Activated T-helper 9 cell treated with anti-CD3 and anti-CD28 coated beads, Interleukin-2, amount 50 U/mL, for 16 hours (primary cell): ENCODE measurements at places on chromosomes 6 and 20.

DNA sequence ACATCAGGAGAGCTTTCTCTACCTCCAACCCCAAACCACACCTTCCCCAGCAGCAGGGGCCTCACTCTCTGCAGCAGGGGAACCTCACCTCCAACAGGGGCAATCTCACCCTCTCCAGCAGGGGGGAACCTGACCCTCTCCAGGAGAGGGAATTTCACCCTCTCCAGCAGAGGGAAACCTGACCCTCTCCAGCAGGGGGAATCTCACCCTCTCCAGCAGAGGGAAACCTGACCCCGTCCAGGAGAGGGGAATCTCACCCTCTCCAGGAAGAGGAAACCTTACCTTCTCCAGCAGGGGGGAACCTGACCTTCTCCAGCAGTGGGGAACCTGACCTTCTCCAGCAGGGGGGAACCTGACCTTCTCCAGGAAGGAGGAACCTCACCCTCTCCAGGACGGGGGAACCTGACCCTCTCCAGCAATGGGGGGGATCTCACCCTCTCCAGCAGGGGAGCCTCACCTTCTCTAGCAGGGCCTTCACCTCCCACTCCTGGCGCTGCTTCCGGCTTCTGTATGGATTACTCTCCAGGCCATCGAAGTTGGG is 3.1 kb downstream of the B3GALT4 start:
- no peak for DNase-seq

DNA sequence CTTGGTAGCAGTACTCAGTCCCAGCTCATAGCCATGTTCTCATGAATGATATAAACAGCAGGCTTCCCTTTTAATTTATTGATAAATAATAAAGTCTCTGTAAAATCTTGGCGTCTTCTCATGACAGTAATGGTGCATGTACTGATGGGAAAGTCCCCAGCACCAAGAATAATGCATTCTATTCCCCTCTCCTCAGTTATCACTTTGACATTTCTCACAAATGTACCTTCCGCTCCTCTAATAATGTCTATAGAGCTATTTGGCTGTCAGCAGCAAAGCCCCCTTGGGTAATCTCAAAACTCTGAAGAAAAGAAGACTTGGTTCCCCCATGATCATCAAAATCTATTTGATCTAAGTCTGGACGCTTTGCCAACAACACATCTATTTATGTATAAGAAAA is 185.0 kb upstream of the SPTLC3 start:
- DNase-seq, result no peak

DNA sequence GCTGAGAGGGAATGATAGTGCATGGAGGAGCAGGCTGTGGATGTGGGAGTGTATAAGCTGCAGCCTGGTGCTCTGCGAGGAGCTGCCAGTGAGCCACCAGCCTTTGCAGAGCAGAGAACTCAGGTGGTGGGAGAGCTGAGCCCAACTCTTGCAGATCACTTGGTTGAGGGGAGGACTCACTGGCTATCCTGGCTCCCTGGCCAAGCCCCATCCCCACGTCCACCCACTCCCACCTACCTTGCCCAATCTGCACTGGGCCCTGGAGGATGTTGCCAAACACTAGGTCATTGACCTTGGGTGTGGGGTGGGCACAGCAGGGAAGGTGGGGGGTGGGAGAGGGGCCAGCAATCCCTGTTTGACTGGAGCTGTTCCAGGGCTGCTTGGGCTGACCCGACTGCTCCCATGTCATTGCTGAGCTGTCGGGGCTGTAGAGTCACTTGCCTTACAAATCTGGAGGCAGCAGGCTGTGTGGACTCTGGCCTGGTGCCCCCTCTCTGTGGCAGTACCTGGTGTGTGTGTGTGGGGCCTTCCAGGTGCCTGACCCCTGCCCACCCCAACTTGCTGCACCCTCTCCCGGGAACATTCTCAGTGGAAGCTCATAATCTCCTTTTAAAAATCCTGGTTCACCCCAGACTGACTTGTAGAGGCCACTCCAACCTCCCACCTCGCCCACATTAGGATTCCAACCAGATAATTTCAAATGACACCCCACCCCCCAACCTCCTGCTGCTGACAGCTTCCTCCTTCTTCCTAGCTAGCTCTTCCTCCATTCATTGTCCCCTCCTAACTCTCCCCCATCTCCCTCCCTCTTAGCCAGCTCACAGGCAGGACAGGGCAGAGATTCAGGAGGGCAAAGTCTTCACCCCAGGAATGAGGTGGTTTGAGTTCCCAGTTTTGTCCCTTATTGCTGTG is 162.3 kb downstream of the MRPL14 start:
- no peak for DNase-seq

DNA sequence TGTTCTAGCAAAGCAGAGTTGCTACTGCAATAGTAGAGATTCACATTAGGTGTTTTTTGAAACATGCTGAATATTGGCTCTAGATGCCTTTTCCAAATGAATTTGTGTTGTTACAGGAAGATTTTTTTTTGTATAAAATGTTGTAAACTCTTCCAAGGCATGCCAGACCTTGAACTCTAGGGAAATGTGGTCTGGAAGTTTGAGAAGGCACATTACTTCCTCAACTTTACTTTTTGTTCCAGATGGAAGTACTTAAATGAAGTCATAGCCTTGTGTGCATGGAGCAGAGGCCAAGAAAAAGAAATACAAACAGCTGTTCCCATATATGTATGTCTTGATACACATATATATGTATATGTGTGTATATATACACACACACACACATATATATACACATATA is 585.7 kb upstream of the MARCKS start:
- no peak for DNase-seq

- no peak for DNase-seq
Observed at GRCh38 chr20:4244700-4245485, 229.5 kb upstream of the RNF24 start.

GRCh38 chr6:122072014-122072647 is 327.3 kb upstream of the HSF2 start:
- no peak for DNase-seq

DNA sequence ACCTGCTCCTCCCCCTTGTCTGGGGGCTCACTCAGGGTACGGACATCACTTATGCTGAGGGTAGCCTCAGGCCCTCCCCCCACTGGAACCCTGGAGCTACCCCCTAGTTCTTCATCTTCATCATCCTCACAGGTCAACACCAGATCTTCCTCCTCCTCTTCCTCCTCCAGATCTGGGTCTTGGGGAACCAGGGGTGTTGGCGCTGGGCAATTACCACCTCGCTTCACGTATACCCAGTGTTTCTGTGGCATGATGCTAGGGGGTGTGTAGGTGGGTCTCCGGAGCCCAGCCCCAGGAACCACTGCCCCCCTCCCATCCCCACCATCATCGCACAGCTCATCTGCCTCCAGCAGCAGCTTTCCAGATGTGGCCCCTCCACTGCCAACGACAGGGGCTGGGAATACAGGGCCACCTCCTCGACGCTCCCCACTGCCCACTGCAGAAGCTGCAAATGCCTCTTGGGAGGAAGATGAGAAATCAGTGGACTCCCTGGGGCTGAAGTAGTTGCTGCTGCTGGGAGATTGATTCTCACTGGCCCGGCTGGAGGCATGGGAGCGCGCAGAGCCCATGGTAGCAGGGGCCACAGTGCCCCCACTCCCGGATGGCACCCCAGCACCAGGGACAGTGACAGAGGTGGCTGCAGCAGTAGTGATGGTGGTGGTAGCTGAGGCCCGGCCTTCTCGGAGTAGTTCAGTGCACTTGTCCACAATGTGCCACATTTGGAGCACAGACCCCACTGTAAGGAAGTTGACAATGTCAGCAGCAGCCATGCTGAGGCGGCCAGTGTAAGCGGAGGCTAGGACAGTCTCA is 1.5 kb downstream of the ZBTB22 start:
- no peak for DNase-seq

DNA sequence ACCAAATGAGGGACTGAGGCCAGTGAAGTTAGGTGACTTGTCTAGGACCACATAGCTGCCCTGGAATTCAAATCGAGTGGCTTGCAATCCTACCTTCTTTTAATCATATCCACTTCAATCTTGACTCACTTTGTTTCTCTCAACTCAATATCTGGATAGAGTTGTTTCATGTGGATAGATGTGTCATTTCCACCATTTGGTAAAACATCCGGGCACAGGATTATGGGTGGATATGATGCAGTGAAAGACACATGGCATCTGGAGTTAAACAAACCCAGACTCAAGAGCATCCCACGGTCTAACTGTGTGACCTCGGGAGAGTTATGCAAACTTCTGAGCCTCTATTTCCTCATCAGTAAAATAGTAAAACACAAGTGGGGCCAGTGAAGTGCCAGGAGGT is 103.6 kb upstream of the CNKSR3 start:
- DNase-seq, result no peak

- no peak for DNase-seq
Observed at GRCh38 chr6:136918706-136919105, 3.4 kb upstream of the SLC35D3 start.
